EL (cell line): ENCODE measurements at places on chromosomes 4 and X.
A peak's percentile ranks its signal among the peaks of the same experiment; 100 is the strongest.

GRCh38 chrX:140087875-140088274, 122.6 kb upstream of the CXorf66 start:
- DNase-seq: no peak

DNA sequence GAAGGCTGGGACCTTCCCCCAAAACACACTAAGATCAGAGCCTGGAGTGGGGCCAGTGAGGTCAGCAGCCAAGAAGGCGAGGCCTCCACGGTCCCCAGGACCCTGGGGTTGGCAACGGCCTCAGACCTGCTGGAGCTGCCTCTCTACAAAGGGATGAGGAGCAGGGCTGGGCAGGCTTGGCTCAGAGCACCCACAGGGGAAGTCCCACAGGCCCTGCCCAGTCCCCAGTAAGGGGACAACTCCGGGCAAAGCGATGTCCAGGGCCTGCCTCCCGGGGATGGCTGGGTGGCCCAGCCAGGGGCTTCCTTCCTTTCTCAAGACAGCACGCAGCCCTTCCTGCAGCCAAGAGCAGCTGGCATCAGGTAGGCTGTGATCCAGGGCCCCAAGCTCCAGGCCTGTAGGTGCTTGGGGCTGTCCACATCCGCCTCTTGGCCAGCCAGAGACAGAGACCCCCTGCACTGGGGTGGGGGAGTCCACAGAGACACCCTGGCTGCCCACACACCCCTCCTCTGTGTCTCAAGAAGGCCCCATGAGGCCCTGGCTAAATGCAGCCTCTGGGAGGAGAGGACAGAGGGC, 5.7 kb downstream of the MXD4 start:
- DNase-seq: no peak

DNA sequence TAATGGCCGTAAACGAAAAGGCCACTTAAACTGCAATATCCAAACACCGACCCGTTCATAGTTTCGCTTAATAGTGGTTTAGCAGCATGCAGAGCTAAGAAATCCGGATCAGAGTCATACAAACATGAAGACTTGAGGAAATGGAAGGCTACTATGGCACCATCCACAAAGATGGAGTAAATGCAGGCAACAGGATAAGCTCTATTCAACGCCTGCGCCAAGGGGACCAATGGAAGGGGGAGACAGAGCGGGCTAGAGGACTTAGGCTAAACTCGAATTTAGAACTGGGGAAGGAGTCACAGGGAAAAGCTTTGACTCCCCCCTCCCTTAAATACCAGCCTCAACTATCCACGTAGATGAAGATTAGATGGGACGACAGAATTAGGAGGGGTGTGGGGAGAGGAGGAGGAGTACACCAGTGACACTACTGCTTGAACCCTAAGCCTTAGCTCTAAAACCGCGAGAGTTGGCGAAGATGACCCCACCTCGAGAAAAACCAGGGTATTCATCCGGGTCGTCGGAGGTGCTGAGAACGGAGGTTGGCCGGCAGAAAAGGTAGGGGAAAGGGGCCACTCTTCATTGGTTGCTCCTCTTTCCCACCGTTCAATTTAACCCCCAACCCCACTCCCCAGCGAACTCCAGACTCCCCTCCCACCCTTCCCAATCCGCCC, 3.5 kb downstream of the HUWE1 start:
- DNase-seq: peak; percentile 71

DNA sequence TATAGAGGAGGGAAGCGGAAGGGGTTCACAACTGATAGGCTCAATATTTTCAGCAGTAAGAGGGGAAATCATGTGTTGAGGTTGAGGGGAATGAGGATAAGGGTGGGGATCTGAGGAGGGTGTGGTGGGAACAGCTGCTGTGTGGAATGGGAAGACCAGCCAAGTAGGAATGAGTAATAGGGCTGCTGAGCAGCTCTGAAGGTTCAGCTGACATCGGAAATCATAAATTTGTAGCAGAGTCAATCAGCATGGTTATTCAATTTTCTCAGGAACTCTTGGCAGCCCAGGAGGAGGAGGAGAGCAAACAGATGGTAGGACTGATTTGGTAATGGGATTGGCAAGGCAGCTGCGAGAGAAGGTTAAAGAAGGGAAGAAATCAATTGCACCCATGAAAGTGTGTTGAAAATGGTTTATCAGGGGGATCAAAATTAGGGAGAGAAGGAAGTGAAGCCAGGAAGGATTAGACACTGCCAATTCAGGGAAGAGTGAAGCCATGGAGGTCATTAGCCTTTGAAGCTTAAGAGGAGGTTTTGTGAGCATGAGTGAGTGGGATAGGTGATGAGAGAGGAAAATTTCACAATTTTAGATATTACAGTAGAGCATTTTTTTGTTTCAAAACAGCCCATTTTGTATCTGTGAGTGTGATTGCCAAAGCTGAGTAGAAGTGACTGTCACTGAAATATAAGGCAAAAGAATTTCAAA, 82.6 kb downstream of the PCDH7 start:
- DNase-seq: peak; percentile 2

DNA sequence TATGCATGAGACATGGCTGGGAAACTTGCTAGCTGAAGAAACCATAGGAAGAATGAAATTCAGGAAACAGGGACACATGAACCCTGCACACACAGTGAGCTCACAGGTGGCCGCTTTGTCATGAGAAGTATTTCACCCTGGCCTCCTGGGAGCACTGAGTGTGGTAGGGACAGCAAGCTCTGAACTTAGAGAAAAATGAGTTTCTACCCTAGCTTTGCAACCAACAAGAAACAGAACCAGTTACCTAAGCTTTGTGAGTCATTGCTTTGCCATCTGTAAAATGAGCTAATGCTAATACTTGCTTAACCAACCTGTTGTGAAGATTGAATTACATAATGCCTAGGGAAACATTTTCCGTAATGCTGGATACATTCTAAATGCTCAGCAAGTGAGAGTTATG, 206.6 kb upstream of the HS3ST1 start:
- DNase-seq: no peak

DNA sequence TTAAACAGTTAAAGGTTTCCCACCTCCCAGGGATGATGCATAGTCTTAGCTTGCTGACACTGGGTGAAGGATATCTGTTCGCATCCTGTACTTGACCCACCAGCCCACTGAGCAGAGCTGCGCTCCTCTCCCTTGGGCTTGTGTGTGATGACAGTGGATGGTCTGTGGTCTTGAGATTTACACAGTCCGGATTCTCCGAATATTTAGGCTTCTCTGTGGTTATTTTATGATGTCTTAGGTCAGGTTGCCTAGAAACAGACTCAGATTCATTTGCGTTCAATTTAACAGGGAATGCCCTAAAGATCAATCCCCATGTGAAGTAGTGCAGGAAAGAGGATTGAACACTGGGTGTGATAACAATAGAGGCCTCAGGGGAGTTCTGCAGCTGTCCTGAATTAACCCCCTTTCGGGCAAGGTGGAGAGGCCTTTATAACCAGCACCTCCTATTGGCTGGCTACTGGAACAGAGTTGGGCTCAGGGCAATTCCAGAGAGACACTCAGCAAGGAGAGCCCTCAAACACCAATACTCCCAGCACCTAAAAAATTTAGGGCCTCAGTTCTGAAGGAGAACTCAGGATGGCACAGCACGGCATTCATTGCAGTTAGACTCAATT, 653.2 kb upstream of the GALNT7 start:
- DNase-seq: peak; percentile 10

- DNase-seq: no peak
Measured at GRCh38 chr4:69594382-69594781, 45.1 kb downstream of the UGT2A2 start.

GRCh38 chr4:176622251-176622948, 170.3 kb downstream of the VEGFC start:
- peak; percentile 21 for DNase-seq

GRCh38 chr4:102734591-102735385, 26.0 kb downstream of the MANBA start:
- peak; percentile 24 for DNase-seq

DNA sequence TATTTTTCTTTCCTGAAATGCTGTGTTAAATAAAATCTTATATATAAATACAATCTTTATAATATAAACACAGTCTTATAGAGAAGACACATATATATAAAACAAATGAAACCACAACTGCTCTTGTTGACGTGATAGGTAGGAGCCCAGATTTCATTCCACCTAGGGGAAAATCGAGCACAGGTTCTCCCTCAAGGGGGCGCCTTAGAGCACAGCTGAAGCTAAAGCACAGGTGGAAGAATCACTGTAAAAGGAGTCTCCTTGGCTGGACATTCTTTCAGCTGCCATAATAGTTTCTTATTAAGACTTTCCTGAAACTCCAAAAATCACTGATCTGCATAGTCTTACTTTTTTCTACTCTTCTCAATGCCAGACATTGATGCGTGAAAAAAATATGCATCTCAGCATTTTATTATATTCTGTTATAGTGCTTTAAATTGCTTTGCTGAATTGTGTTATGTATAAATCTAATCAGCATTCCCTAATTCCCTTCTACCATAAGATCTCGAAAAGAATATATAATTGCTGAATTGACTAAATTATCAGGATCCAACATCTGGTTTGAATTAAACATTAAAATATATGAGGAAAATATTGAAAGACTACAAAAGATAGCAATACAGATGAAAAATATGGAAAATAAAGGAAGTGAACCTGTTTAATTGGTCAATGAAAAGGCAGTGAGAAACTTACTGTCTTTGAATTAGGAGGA, 25.5 kb upstream of the RXFP1 start:
- DNase-seq: peak; percentile 8

DNA sequence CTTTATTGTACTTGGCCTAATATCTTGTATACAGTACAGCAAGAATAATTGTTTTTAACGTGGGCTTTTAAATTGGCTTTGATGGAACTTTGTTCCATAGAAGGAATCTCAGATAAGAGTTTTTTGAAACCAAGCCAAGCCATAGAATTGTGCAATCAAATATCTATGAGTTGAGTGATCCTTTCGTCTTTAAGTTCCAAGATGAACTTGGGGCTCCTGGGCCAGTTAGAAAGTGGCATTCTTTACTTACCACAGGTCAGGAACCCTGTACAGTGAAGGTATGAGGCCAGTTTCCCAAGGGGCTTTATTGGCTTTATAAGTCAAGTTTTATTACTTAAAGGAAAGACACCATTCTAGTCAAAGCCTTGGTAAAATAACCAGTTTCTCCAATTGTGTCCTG, 2104.2 kb downstream of the PCDH7 start:
- peak; percentile 0 for DNase-seq

DNA sequence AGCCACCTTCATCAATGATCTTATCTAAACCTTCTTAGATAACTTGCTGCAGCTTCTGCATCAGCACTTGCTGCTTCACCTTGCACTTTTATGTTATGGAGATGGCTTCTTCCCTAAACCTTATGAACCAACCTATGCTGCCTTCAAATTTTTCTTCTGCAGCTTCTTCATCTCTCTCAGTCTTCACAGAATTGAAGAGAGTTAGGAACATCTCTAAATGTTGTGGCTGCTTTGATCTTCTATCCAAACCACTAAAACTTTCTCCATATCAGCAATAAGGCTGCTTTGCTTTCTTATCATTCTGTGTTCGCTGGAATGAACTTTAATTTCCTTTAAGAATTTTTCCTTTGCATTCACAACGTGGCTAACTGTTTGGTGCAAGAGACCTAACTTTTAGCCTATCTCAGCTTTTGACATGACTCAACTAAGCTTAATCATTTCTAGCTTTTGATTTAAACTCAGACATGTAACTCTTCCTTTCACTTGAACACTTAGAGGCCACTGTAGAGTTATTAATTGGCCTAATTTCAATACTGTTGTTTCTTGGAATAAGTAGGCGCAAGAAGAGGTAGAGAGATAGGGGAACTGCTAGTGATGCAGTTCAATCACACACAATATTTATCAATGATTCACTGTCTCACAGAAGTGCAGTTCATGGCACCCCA, 36.1 kb upstream of the CORIN start:
- no peak for DNase-seq

- DNase-seq: no peak
Measured at GRCh38 chr4:159355466-159355865, 252.6 kb downstream of the RAPGEF2 start.

GRCh38 chr4:48683784-48684666, 96.1 kb downstream of the FRYL start:
- DNase-seq: no peak

- no peak for DNase-seq
Measured at GRCh38 chr4:3307891-3308575, 15.2 kb downstream of the RGS12 start.

DNA sequence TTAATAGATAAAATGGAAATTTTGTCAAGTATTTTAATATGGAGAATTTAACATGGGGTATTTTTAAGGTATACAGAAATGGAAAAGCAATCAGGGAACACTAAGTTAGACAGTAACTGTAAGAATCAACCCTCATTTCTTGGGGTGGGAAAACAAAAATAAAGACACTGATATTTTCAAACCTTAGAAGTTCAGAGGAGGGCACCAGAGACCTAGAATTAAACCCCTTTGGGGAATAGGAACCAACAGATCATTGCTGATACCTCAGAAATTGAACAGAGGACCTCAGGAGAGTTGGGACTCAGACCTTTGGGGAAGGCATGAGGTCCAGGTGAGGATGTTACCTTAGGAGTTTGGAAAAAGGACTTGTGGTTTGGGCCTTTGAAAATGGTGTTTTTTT, 435.6 kb downstream of the TMA16 start:
- no peak for DNase-seq

- no peak for DNase-seq
Measured at GRCh38 chr4:136931781-136932180, 600.5 kb downstream of the PCDH18 start.

- peak; percentile 44 for DNase-seq
Measured at GRCh38 chrX:16695079-16695676, 17.3 kb downstream of the CTPS2 start.

DNA sequence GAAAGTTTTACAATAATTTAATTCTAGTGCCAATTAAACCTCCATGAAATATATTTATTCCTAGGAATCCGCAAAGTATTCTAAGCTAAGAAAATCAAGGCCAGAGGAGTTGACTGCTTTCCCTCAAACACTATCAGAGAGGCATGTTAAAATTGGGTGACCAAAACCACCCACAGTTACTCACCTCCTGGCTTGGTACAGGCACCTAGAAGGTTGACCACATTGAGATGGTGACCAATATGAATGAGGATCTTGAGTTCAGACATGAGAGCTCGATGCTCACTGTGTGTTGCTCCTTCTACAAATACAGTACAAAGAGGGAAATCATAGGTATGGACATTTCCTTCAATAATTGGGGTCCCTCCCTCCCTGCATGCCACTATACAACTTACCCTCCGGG, 29.4 kb downstream of the KDR start:
- no peak for DNase-seq

GRCh38 chr4:4428966-4429875, 42.3 kb downstream of the NSG1 start:
- no peak for DNase-seq

DNA sequence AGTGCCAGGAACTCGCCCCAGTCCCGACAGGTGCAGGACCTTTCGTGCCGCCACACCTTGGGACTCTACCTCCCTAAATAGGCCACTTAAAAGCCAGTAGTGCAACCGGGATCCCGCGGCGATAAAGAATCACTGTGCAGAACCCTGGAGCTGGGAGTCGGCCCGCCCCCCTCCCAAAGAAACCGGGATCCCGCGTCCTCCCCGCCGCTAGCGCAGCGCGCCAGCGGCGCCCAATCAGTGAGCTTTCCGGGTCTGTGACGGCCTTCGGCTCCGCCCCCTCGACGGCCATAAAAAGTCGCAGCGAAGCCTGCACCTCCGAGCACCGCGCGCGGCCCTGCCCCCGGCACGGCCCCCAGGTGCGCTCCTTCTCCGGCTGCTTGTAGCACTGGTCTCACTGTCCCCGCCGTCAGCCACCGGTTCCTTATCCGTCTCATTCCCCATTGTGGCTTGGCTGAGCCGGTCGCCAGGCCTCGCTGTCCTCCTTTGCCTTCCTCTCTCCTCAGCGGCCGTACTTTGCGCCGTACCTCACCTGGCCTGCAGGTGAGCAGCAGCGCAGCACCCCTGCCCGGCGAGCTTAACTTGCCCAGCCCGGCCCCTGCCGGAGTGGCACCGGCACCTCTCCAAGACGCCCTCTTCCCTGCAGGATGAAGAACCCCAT, at the start of gene LRAT:
Gene LRAT (plus strand): TSS at position 318 of the 658 bp plus-strand sequence. CDS start 327 bp downstream, at position 645.
- no peak for DNase-seq

GRCh38 chr4:3773552-3774001, 7.4 kb downstream of the ADRA2C start:
- DNase-seq: no peak
